ENCODE measurements at places on chromosomes 12 and 14.

- DNase-seq = no peak
Observed at GRCh38 chr14:44448951-44449358, 58.1 kb downstream of the FSCB start.

- DNase-seq = no peak
Observed at GRCh38 chr12:53431187-53431586, 7.5 kb downstream of the AMHR2 start.

DNA sequence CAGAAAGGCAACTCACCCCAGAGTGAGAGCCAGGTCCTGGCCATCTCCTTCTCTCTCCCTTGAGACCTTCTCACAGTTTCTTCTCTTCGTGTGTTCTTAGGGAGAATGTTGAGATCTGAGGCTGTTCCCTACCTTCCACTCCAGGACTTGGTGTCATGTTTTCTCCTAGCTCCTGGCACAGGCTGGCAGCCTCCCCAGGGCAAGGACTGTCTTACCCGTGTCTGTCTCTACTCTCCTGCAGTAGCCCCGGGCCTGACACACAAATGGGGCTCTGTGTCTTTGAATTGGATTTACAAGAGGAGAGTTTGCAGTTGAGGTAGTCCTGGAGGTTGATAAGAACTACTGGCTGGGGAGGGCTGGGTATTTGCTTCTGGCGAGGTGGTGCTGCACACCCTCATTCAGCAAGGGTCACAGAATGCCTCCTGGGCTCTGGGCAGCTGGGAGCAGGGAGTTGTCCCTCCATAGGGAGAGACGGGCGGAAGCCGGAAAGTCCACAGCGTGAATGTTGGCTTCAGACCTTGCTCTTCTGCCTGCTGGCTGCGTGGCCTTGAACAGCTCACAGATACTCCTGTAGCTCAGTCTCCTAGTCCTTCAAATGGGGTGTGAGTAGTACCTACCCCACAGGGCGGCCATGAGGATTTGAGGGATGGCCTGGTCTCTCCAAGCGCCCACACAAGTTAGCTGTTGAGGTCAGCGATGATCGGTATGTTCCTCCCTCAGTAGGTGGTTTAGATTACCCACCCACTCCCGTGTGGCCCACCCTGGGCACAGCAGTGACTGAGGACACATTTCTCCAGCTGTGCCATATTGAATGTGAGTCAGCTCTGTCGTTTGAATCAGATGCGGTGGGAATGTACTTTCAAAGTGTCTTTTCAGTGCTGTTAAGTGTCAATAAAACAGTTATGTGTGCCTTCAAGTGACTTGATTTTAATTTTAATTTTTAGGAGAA, 10.2 kb downstream of the EP400 start:
- DNase-seq = no peak

GRCh38 chr14:39432619-39433451, 602 bp upstream of the FBXO33 start:
- peak; percentile 63 for DNase-seq

GRCh38 chr12:15880721-15881120, 1.5 kb upstream of the STRAP start:
- no peak for DNase-seq

Measured in activated CD4-positive, CD25-positive, alpha-beta regulatory T cell (primary cell).